ENCODE measurements at places on chromosomes 1 and 21. TPM values are rescaled to one million over a fixed set of nuclear protein-coding genes. Genes with fewer than 3 reads are reported as not detected.

The TRIM67 gene
- total RNA-seq, result 0.06 TPM

GRCh38 chr1:171623651-171624331 is 1.7 kb downstream of the MYOCOS start:
- no peak for DNase-seq

DNA sequence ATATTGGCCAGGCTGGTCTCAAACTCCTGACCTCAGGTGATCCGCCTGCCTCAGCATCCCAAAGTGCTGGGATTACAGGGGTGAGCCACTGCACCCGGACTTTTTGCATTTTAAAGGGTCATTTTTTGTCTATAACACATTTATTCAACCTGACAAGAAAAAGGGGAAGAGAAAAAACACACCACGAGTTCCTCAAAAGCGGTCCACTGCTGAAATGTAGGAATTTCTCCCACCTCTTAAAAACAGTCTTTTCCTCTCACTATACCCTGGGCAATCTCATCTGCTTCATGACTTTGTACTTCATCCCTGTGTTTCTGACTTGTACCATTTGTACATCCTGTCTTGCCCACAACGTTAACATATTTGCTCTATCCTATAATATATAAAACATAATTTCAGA is 413.3 kb upstream of the PTBP2 start:
- DNase-seq, result no peak

- DNase-seq, result no peak
Observed at GRCh38 chr21:39087238-39088030, 95.8 kb downstream of the PSMG1 start.

DNA sequence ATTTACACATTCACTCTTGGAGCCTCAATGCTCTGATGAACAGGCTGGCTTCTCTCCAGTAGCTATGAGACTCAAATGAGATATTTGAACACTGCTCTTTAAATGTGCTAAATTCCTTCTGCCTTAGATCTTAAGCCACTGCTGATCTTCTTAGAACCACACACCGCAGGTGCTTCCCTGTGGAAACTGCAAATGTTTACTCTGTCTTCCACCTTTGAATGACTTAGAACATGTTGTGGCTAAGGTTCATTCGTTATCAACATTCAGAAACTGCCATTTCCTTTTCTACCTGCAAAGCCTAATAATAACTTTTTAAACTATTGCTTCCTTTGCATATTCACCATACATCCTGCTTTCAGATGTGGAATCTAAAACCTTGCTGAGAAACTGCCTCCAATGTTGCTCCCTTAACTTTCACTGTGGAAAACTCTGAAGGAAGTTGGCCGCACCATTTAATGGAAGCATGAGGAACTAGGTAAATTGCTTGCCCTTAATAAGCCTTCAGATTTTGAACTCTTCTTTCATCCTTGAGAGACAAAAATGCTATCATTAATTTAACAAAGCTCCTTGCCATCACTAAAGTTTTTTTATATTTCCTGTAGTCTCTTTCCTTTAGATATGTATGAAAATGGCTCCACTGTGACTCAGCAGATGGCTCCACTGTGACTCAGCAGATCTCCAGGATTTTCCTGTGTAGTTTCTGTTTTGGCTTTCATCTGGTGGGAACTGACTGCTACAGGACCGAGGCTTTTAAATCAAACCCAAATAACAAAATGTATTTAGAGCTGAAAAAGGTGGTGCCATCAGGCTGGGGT is 143.8 kb downstream of the TNFSF18 start:
- no peak for DNase-seq

GRCh38 chr1:53323316-53323715 is 4.6 kb downstream of the LRP8 start:
- no peak for DNase-seq

The ITSN1 gene
- total RNA-seq, result 160 TPM

DNA sequence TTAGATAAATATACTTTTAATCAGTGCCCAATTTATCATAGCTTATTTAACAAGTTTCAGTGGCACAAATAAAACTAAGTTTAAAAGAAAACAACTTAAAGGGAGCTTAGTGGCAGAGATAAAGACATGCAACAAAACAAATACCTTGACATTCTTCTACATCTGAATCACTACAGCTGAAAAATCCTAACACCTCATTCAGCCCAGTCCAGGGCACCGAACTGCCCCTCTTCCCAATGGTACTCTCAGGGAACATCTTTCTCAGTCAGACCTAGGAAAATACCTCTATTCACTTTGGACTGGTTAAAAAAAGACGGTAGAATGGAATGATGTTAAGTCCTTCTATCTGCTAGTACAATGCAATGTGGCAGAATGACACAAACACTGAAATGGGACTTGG is 8.3 kb downstream of the OTUD7B start:
- DNase-seq, result no peak

DNA sequence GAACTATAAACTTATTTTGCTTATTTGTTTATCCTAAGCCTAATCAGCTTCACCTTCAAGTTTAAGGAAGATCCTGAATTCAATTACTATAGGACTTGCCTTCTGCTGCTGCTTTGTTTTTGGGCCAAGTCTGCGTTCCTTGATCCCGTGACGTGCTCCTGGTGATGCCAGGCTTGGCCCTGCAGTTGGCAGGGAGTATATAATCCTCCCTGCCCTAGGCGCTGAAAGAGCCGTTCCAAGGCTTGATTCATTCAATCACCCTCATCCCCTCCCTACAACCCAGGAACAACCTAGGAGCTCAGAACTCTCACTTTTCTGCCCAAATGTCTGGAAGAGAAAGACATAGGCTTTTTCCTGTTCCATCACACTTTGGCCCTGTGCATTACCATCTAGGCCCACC is 12.4 kb upstream of the LRRN2 start:
- DNase-seq, result no peak

- no peak for DNase-seq
Observed at GRCh38 chr21:25931765-25932164, 197.0 kb downstream of the GABPA start.

DNA sequence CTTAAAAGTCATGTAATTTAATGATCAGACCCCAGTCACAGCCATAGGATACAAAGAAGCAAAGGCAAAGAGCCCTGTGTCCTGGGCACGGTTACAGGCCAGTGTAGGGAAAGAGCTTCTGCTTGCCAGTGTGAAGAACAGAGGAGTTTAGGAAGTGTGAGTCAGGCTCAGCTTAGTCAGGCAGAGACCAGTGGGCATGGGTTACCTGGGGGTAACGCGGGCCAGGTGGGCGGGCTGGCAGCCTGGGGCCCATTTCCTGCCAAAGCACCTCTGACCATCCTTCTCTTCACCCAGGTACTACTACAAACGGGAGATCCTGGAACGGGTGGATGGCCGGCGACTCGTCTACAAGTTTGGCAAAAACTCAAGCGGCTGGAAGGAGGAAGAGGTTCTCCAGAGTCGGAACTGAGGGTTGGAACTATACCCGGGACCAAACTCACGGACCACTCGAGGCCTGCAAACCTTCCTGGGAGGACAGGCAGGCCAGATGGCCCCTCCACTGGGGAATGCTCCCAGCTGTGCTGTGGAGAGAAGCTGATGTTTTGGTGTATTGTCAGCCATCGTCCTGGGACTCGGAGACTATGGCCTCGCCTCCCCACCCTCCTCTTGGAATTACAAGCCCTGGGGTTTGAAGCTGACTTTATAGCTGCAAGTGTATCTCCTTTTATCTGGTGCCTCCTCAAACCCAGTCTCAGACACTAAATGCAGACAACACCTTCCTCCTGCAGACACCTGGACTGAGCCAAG is 4.7 kb downstream of the ELF3 start:
- DNase-seq, result no peak

The XCL1 gene
- total RNA-seq, result not detected

The SLAMF8 gene
- 36.0 TPM for total RNA-seq

GRCh38 chr1:228319352-228320088 is 87.1 kb downstream of the TRIM11 start:
- DNase-seq, result no peak

- no peak for DNase-seq
Observed at GRCh38 chr1:248714248-248714647, 11.7 kb upstream of the OR14I1 start.

GRCh38 chr1:40435471-40435870 is 14.8 kb upstream of the ZFP69B start:
- DNase-seq, result no peak

DNA sequence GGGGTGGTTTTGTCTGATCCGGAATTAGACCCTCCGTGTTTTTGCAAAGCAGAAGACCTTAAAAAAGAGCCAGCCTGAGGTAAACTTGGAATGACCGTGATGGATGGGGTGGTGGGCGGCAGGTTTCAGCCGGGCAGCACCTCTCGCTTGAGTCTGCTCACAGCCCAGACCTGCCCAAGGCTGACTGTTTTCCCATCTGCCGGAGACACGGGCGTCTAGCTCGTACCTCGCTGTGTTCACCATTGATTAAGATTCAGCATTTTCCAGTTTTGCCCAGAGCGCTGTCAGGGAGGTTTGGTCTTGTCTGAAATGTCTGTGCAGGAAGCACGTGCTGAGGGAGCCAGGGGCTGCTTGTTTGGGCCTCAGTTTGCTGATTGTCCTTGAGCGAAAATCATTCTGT is 591 bp downstream of the KCNAB2 start:
- DNase-seq, result no peak

The PCSK9 gene
- 0.95 TPM for total RNA-seq

The CACHD1 gene
- total RNA-seq, result 23.8 TPM

DNA sequence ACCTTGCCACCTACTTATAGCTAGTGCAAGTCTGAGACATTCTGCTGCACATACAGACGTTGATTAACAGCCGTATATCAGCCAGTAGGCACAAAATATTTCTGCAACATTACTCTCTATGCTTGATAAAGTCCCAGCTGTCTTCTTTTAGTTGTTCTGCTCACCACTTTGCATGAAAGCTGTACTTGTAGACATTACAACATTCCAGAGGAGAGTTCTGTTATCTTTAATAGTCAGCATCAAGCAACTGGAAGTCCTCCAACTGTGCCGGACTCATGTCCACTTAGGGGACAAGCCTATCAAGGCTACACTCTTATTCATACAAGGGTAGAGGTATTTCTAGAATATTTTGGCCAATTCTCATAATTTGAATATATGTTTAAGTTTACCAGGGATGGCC is 50.0 kb downstream of the CACHD1 start:
- no peak for DNase-seq

DNA sequence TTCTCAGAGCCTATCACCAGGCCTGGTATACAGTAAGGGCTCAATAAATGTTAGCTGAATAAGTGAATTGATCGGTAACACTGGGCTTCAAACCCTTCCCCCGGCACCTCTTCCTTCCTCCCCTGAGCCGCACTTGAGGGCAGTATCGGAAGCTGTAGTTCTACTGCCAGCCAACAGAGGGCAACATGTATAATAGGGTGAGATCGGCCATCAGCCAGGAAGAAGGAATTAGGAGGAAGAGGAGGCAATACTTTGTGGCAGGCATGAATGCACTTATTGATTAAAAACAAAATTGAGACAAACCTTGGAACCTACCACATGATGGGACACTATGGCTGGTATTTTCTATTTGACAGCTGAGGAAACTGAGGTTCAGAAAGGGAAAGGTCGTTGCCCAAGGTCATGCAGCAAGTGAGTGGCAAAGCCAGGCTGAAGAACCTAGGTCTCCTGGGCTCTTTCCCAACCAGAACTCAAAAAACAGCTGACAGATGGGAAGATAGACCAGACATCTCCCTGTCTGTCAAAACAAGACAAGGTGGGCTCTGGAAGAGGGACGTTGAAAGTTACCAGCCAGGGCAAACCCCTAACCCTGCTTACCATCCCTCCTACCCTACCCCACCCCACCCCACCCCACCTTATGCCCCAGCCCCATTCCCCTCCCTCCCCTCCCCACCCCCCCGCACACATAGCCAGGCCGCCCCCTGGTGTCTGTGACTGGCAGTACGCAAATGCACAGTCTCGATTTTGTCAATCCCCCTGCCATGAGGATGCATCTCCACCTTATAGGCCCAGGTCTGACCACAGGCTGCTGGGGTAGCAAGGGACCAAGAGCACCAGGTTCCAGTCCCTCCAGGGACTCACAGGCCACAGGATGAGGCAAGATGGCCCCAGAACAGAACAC is 107.3 kb upstream of the RUNX3 start:
- DNase-seq, result no peak

DNA sequence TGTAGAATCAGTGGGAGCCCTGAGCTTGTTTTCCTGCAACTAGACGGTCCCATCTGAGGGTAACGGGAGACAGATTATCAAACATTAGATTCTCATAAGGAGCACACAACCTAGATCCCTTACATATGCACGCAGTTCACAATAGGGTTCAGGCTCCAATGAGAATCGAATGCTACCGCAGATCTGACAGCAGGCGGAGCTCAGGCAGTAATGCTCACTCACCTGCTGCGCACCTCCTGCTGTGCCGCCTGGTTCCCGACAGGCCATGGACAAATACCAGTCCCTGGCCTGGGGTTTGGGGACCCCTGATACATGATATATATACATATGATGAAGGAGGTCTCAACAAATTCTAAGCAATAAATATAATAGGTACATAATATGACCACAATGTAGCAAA is 19.7 kb upstream of the SMIM12 start:
- no peak for DNase-seq

- no peak for DNase-seq
Observed at GRCh38 chr1:183604038-183604808, 14.0 kb upstream of the NCF2 start.

GRCh38 chr1:118110580-118110979 is 74.4 kb downstream of the SPAG17 start:
- no peak for DNase-seq

DNA sequence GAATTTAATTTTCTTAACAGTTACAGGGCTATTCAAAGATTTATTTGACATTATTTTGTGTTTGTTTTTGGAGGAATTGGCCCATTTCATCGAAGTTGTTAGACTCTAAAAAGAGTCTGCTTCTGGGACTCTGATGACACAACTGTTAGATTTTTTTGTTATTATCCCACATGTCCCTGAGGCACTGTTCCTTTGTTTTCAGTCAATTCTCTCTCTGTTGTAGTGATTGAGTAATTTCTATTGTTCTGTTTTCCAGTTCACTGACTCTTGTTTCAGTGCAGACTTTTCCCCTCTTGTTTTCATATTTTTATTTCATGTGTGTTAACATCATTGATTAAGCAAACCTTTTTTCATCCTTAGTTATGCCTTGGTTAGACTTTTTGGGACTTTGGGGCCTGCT is 325.0 kb downstream of the ZNF326 start:
- DNase-seq, result no peak

- DNase-seq, result no peak
Observed at GRCh38 chr1:201639391-201639790, 100.5 kb downstream of the NAV1 start.

DNA sequence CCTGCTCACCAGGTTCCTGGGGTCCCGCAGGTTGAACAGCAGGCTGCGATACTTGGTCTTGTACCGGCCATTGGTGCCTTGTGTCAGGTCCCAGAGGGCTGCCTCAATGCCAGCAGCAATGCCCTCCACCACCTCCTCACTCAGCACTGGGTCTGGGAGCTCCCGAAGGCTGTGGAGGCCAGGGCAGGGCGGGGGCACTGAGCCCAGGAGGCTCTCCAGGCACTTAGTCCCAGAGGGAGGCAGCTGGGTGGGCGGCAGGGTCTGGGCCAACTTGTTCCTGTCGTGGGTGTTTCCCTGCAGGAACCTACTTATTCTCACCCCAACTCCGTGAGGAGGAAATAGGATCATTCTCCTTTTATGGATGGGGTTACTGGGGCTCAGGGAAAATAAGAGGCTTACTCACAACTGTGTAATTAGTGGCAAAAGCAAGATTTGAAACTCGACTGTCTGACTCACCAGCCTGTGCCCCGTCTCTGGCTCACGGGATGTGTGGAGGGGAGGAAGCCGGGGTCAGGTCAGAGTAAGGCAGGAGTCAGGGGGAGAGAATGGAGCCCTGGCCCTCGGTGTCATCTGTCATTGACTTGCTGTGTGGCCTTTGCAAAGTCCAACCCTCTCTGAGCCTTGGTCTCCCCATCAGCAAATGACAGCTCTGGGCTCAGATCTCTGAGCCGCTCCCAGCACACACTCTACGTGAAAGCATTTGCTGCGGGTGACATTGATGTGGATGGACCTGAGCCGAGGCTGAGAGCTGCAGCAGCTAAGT is 17.2 kb downstream of the SPOCD1 start:
- DNase-seq, result peak; percentile 26
